ENCODE measurements at places on chromosomes 2 and 18.

- DNase-seq = peak; percentile 57
Measured at GRCh38 chr2:69565431-69565839, 78.1 kb downstream of the AAK1 start.

DNA sequence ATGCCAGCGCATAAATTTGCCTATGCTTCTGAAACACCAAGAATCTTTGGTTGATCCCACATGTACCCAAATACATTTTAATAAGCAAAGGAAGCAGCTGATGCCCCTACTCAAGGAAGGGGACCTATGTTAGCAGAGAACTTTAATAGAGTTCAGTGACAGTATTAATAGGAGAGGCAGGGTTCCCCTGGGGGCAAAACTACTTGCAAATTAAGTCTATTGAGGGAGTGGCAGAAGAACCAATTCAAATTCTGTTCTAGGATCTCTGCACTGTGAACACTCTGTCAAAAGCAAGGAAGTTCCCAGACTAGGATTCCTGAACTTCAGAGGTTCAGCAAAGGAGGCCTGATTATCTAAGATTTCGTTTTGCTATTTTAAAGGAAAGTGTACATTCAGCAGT, 47.5 kb downstream of the EPB41L3 start:
- DNase-seq = no peak

GRCh38 chr2:42183775-42184174, 14.6 kb downstream of the EML4 start:
- no peak for DNase-seq

GRCh38 chr2:150209746-150210145, 277.7 kb downstream of the RND3 start:
- DNase-seq = no peak

DNA sequence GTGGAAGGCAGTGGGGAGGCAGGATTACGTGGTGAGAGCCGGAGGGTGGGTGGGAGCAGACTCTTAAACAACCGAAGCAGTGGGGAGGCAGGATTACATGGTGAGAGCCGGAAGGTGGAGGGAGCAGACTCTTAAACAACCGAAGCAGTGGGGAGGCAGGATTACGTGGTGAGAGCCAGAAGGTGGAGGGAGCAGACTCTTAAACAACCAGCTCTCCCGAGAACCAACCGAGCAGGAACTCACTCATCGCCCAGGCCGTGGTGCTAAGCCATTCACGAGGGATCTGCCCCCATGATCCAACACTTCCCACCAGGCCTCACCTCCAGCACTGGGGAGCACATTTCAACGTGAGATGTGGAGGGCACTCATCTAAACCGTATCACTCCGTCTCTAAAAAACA, 87.7 kb downstream of the RTP5 start:
- no peak for DNase-seq

DNA sequence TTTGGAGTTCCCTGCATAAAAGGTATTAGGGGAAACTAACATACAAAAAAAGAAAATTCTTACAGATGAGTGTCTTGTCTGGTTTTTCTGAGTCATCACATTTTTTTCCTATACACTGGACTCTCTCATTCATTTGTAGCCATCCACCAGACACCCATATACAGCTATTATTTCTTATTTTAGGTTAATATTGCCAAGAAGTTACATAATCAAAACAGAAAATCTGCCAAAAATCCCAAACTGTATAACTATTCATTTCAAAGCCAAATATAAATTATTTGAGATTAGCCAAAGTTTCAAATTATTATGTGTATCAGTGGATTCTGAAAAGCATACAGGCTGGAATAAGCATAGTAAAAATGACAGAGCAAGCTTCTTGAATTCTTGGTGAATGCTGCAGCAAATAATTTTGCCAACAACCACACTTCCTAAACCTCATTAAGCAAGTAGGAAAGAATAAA, 191.2 kb downstream of the NCKAP5 start:
- DNase-seq = no peak

DNA sequence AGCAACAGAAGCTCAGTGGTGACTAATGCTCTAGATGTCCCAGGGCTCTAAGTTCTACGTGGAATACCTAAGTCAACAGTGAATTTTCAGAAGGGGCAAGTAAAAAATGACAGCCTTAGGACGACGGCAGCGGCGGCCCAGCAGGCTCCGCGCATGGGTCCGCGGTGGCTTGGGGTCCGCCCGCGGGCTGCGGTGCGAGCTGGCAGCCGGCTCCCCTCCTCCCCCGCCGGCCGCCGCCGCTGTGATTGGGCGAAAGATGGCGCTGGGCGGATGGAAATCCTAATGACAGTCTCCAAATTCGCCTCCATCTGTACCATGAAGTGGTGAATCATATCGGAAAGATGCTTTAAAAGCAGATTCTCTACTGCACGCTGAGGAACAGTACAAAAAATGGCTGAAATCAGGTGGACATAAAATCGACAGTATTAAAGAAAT, 74.7 kb downstream of the HNRNPLL start:
- peak; percentile 64 for DNase-seq

DNA sequence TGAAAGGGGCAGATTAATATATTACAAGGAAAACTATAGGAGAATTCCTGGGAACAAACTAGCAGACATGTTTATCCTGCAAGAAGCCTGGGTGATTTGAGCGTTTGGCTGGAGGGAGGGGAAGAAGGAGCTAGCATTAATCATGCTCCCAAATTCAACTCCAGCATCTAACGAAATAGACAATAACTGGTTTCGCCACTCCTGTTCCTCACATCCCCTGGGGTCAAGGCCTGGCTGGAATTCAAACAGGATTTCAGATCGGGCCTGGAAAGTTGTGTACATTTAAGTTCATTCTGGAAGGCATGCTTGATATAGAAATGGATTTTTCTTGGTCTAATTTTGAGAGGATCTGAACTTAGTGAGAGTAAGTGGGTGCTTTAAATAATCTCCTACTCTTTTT, 126.1 kb upstream of the CTAGE1 start:
- no peak for DNase-seq

- no peak for DNase-seq
Measured at GRCh38 chr18:46574000-46574742, 82.8 kb downstream of the LOXHD1 start.

DNA sequence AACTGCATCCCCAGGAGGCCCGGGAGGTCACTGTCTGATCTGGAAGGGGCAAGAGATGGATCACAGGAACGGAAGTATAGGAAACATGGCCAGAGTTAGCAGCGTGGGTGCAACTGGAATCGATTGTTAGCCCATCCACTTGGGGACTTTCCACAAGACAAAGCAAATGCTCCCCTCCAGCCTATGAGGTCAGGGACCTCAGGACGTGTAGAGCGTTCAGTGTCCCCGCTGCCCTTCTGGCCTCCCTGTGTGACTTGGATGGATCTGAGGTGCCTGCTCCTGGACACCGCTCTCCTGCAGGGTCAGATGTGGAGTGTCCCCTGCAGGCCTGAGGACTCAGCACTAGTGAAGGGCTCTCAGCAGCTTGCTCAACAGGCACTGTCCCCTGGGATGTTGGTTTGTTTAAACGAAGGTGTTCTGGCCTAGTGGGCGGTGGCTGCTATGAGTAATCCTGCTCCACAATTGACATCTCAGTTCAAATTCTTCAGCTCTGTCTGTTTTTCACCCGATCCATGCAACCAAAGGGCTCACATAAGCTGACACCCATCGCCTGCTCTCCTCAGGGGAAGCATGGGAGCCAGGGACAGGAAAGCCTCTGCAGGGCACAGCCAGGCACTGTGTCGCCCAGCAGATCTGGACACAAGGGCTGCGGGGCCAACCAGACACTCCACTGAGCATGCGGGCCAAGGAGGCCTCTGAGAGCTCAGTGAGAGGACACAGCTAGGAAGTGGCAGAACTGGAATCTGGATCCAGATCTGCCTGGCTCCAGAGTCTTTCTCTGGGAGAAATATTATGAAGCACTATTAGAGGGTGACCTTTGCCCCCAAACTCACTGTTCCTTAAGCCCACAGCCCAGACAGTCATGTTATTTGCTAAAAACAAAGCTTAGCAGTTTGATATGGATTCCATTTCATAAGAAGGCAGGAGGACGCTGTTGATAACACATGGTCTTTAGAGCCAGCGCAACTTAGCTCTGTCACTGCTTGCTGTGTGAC, 78.5 kb downstream of the RHOB start:
- no peak for DNase-seq

DNA sequence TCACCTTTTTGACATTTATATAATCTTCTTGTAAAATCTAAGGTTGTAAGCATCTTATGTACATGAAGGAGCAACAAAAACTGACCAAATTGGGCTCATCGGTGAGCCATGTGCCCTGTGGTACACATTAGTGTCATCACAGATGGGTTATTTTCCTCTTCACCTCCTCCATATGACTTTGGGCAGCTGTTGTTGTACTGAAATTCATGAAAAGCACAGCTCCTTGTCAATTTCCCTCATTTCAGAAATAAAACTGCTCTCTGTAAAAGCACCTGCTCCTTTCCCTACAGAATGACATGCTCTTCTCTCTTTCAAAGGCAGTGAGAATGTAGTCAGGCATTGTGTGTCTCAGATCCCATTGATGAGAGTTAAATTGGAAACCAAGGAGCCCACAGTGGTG, 42.0 kb downstream of the DTNA start:
- no peak for DNase-seq

DNA sequence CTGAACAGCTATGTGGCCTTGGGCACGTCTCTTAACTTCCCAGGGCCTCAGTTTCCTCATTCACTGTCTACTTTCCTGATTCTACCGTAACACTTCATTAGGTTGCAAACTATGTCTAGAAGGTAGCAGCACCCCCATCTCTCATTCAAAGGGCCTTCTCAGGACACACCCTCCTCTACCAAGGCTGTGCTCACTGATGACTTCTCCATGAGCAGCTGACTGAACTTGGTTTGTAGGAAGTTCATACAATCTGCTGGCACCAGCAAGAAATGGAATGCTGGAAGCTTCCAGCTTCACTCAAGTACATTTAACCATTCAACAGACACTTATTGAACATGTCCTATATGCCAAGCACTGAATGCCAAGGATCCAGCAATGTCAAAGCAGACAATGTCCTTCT, 250.8 kb upstream of the CTAGE1 start:
- DNase-seq = no peak

- no peak for DNase-seq
Measured at GRCh38 chr2:58186501-58186900, 54.6 kb downstream of the FANCL start.

GRCh38 chr2:170509452-170510193, 205.5 kb upstream of the SP5 start:
- no peak for DNase-seq

DNA sequence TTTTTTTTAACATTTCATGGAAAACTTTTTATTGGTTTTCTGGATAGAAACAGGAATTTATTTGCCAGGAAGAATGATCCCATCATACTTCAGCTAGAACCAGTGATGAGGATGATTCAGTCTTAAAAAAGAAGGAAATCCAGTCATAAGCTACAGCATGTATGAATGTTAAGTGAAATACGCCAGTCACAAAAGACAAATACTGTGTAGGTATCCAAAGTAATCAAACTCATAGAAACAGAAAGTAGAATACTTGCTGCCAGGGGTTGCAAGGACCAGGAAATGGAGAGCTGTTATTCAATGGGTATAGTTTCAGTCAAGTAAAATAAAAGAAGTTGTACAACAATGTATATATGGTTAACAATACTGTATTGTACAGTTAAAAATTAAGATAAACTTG, 21.3 kb downstream of the PSME4 start:
- DNase-seq = no peak

DNA sequence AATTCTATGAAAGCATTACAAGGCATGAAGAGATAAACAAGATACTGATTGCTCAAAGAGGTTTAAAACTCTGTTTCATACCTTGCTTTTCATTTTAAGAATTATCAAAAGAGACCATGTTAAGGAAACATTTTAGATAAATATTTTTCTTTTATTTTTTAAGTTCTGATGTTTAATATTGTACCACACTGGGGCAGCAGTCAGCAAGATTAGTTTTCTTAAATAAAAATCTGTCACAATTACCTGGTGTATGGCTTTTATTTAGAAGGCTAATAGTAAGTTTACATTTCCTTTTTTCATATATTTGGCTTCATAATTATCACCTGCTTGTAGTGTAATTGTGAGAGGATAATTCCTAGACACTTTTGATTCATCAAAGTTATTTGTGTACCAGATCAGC, 46.4 kb downstream of the ZNF804A start:
- no peak for DNase-seq

DNA sequence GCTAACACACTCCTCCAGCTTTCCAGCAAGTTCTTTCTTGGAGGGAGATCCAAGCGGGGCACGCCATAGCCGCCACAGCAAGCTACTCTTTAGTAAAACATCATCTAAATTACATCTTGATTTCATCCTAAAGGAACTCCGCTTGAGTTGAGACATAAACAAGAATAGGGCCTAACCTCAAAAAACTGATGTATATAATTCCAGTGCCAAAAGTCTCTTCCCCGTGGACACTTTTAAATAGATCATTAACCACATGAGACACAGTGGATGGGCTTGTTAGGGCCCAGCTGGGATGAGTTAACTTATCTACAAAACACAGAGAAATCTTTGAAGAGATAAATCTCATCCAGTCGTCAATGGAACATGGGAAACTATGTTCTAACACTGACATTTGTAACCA, 20.8 kb upstream of the MLPH start:
- no peak for DNase-seq

DNA sequence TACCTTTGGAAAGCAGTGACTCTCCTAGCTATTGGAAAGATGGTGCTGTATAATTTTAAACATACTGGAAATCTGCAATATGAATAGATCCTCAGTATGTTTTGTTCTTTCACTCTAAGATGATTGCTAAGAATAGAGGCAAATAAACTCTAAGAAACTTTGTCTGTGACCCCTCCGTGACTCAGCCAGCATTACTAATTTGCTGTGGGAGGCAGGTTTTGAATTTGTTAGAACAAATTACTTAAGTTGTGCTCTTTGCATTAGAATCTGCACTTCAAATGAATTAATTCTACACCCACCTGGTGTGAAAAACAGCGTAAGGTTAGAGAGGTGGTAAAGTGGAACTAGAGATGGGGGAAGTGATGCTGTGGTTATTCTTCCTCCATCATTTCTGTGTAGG, 142.2 kb downstream of the RAPGEF4 start:
- DNase-seq = no peak

All from T-helper 2 cell (primary cell).